Fibroblast of pulmonary artery (primary cell): ENCODE measurements at places on chromosomes 12 and 14.

GRCh38 chr12:76020281-76020680 lies 11.3 kb downstream of the PHLDA1 start:
- DNase-seq = peak; percentile 72

DNA sequence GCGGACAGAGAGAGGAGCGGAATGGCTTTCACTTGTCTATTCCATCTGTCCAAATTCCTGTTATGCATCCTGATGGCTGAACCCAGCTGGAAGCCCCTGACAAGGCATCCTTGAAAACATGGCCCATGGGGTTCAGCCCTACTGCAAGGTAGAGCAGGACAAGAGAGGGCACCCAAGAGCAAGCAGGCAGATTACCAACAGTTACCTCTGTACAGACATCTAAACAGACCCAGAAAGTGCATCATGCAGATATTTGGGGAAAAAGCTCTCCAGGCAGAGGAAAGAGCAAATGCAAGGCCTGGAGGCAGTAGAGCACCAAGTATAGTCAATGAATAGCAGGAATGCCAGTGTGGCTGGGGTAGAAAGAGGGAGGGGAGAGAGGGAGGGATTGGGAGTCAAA lies 407.5 kb downstream of the PCNX1 start:
- DNase-seq = no peak

DNA sequence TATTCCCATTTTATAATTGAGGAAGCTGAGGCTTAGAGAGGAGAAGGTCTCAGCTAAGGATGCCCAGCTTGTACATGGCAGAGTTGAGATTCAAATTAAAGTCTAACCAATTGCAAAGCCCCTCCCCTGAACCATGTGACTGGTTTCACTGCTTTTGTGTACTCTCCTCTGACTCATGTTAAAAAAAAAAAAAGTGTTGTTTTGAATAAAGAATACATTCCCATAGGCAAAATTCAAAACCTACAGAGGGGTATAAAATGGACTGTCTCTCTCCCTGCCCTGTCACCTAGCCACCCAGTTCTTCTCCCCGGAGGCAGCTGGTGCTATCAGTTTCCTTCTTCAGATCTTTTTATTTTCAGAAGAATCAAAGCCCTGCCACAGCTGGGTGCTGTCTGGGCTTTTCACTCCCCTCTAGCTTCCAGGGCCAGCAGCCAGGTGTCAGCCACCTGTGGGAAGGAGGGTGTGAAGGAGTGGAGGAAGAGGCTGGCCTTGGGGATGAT lies 5.4 kb downstream of the PSMD9 start:
- DNase-seq = peak; percentile 74

DNA sequence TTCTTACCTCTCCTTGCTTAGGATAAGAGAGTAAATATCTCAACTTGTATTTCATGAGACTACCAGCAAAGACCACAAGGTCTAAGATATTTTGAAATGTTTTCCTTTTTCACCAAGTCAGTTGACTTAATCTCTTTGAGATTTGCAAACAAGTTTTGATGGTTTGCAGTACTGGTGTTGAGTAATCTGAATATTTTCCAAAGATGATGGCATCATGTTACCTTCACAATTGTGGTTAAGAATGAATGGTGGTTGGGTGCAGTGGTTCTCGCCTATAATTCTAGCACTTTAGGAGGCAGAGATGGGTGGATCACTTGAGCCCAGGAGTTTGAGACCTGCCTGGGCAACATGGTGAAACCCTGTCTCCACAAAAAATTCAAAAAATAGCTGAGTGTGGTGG lies 225.7 kb downstream of the TMTC2 start:
- DNase-seq = peak; percentile 55

DNA sequence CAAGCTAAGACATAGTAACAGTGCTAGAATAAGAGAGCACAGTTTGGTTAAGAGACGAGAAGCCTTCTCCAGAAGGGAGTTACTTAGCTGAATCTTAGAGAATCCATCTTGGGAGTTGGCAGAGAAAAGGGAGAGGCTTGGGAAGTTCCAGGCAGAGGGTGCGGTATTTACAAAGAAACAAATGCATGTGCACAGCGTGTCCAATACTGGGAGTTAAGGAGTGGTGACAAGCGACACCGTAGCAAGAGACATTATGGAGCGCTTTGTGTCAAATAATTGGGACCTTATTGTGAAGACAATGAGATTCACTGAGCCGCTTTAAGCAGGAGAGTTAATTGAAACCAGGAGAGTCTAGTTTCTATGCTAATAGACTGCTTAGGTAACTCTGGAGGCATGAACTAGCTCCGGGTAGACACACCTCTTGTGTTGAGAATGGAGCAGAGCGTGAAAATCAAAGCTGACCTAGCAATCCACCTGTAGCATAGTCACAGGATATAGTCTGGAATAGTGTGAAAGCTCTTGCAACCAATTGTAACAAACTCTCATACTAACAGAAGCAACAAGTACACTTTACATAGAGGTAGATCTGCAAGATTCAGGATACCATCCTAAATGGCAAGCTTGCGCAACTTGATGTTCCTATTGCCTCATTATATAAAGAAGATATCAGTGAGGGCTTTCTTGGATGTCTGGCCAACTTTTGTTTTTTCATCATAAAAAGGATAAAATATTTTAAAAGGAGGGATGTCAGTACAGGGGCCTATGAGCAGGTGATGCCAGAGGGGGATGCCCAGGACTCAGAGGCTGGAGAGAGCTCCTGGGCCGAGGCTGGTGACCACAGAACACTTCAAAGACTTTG lies 5.3 kb downstream of the ALDH1L2 start:
- DNase-seq = no peak

DNA sequence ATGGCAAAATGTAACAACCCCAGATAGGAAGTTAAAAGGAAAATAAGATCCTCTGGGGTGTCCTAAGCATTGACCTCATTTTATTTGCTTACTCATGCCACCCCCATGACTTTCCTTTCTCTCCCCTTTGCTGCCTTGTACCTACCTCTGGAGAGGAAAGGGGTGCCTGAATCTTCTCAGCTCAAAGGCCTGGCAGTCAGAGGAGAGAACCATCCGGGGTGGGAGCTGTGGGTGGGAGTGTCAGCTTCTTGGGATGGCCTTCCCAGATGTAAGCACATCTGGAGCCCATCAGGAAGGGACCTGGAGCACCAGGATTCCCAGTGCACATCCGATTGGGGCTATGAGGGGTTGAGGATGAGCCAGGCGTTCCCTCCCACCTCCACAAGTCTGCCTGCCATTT lies 5.2 kb upstream of the ITGA5 start:
- DNase-seq = no peak

DNA sequence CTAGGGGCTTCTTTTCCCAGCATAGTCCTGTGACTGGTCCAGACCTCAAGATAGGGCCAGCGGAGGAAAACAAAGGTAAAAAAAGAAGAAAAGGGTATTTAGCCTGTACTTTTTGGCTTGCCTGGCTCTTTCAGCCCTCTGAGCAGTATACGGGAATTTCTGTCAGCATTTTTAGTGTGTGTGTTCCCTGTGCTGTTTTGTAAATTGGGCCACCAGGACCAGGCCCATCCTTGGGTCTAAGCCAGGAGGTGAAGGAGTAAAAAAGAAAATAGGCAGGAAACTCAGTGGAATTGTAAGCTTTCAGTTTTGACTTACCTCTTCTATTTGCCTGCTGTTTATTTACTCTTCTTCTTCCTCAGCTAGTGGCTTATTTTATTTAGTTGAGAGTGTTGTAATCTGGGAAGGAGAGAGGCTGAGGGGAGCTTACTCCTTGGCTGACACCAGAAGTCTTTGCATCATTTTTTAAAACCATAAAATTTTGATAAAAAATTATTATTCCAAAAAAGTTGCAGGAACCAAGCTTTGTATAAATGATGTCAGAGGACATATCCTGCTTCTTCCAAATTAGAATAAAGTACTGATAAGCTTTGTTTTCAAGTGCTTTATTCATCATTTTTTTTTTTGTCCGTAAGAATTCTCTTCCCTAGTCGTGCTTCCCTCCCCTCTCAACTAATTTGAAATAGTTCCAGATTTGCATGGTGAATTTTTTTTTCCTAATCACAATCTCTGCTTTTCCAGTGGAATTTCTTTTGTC lies 63.7 kb downstream of the DIP2B start:
- peak; percentile 57 for DNase-seq

DNA sequence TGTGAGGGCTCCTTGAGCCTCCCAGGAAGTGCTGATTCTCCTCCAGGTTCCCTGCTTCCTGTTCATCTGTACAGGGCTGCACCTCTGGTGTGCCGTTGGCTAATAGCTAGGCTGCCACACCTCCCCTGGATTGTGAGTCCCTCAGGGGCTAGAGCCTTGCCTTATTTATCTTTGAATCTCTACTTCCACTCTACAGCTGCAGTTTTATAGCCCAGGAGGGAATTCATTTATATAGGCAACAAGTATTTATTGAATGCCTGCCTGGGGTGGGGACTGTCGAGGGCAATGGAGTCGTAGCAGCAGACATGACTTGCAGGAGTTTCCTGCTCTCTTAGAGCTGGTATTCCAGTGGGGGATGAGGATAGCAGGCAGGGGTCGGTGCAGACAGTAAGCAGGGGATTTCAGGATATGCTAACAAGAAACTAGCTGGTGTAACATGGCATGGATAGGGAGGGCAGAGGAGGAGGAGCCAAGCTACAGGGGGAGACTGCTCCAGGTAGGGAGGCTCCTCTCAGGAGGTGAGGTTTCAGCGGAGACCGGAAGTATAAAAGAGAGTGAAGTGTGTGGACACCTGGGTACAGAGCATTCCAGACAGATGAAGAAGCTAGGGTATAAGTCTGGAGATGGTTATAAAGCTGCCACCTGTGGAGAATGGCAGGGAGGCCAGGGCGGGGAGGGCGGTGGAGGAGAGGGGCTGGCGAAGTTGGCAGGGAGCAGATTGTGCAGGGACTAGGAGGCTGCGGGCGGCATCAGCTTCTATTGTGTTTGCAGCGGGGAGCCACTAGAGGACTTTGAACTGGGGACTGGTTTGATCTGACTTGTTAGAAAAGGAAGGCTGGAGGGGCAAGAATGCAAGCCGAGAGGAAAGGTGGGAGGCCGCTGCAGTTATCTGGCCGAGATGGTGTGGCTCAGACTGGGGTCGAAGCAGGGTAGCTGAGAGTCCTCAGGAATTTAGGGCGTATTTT lies 17.2 kb downstream of the USP30 start:
- no peak for DNase-seq

- DNase-seq = no peak
Observed at GRCh38 chr12:132276066-132276826, 53.1 kb downstream of the GALNT9 start.

DNA sequence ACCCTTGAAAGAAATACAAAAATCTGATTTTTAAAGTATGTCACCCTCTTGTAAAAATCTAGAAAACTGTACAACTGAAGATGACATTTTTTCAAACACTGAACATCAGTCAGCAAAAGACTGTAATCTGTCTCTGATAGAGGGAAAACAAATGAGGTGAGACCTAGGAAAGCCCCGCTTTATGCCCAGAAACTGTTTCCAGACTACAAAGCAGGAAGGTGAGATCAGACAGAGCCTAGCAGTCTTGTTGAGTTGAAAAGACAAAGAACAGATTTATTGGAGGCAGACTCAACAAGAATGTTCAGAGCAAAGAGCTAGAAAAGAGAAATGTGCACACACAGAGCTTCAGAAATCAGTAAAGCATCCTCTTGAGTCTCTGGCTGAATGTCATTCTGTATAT lies 873.6 kb downstream of the LRFN5 start:
- no peak for DNase-seq

DNA sequence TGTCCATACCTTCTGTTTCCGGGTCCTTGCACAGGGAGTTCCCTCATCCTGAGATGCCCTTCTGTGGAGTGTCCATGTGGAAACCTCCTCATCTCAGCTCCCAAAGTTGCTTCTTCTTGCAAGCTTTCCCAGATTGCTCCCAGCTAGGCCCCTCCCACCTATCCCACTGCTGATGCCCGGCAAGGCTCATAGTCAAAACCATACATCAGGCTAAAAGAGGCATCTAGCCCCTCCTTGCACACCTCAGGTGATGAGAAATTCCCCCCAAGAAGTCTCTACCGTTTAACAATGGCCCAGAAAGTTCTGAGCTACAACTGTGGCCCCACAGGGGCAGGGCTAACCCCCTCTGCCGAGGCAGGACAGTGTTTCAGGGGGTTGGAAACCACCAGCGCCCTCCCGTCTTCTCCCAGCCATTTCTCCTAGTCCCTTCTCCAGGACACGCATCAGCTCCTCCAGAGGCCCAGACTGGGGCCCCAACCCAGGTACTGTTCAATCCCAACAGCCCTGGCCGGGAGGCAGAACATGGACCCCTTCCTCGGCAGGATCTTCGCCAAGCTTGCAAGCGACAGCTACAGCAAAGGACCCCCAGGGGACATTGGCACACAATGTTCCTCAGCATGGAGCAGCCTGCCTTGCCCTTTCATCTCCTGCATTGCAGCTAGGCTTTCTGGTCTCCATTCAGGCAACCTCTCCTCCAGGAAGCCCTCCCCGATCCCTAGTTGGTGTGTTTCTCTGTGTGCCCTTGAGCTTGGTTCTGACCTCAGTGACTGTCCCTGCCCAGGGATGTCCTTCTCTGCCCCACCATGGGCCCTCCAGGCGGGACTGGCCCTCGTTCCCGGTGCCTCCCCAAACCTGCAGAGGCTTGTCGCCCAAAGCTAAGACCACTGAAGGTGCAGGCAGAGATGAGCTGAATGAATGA lies 4.5 kb upstream of the BEGAIN start:
- no peak for DNase-seq

DNA sequence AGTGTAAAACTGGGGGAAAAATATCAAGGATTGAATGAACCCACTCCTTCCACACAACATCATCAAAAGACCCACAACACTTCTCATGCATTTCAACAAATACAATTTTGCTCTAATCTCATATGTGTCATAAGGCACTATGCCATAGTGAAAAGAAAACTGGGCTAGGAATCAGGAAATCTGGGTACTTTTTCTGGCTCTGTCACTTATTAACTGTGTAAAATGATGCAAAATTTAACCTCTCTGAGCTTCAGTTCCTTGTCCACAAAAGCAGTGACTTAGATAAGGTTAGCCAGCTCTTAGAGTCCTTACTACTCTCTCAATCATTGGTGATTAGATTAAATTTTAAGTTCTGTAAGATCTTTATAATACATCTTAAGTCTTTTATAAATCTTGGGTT lies 250.5 kb upstream of the SOX5 start:
- no peak for DNase-seq

DNA sequence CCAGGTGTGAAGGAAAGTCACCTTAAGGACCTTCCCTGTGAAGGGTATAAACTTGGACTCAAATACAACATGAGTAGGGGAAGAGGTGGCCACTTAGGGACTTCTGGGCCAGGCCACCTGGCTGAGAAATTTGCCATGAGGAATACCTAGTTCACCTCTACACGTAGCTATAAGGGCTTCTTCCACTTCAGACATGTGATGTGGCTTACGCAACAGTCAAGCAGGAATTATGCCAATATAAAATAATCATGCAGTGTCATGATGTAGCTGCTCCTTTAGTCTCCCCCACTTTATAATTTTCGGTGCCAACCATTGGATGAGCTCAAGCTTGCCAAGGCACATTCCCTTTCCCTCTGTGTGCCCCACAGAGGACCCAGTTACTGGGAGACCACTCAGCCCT lies 166.6 kb upstream of the BCL2L14 start:
- no peak for DNase-seq

GRCh38 chr12:94856324-94856723 lies 147.2 kb downstream of the NDUFA12 start:
- no peak for DNase-seq
